T-helper 17 cell (primary cell): ENCODE measurements at places on chromosomes 1 and 21. TPM values are rescaled to one million over a fixed set of nuclear protein-coding genes. Genes with fewer than 3 reads are reported as not detected.

DNA sequence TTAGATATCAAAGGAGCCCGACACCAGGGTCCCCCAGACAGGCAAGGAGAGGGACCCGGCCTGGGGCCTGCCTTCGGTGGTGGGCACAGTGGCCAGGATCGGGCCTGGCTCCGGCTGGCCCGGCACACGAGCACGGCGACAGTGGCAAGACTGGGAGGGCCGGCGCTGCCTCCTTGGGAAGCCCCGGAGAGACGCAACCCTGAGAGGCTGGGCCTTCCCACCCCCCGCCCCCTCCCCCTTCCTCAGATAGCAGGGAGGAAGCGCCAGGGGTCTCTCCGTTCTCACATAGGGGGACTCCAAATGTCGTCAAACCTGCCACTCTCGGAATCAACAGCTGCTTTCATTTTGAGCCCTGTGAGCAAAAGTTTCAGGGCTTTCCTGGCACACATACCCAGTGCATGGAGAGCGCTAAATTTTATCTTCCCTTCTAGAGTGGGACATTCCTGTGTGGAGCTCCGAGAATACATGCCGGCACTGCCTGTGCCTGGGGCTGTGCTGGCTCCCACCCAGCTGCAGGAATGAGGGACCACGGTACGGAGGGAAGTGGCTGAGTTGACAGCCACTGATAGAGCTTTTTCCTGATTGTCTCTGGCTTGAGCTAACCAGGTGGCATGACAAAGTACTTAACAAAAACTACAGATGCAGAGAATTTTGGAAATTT lies 62.4 kb downstream of the CD247 start:
- DNase-seq: no peak

DNA sequence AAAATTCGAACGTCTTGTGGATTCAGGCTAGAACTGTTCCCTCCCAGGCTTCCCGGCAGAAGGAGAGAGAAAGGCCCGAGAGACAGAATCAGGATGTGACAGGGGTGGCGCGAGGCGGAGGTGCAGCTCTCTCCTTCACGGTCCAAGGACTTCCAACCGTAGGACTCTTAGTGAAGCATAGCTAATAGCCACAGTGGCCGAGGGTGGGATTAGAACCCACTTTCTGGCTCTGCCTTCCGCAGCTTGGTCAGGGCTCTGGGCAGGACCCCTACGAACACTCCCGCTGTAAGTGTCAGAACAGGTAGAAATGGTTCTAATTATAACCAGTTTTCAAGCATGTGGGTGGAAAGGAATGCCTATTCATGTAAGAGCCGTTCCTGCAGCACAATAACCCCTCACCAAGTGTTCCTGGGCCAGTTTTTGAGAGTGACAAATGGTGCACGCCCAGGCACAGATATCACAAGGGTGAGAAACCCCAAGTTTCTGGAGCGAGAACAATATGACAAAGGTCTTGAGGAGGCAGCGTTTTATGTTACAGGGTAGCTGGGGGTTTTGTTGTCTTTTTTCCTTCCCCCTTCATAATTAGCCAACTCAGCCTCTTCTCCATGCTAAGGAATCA lies 86.4 kb downstream of the SYF2 start:
- no peak for DNase-seq

DNA sequence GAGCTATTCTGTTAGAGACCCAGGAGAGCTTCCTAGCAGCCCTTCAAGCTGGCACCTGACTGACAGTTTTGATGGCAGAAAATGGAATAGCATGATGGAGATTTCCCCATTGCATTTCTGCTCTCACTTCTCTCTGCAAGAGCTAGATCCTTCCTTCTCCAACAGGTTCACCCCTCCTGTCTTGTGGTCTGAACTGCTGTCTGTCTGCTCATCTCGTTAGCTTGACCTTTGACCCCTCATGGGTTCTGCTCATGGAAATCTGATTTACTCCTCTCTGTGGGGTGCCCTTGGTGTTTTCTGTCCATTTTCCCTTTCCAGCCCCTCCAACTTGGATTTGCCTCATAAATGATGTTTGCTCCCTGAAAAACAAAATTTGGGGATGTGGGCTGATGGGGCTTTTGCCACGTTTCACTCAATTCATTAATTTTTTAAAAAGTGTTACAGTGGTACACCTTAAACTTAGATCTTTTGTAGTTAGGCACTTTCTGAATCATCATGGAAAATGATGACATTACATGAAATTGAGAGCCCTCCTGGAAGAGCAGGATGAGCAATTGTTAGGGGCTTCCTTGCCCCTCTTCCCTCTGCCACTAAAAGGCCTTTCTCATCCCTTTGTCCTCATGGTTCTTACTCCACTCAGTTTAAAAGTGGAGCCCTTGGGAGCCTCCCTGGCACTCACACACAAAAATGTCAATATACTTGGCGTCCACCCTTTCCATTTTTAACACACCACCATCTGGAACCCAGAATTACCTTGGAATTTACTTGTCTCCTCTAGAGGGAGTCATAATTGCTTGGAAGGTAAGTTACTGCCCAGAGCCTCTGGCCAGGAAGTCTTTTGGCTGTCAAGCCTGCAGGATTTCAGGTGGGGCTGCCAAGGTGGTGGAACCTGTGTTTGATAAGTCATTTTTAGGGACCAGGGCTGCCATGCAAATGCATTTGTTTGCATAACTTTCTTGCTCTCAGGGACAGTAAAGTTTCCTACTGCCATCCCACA lies 31.9 kb upstream of the IL19 start:
- DNase-seq: no peak

DMBX1 gene
- total RNA-seq: not detected

GRCh38 chr1:231793893-231794292 lies 167.3 kb downstream of the DISC1 start:
- no peak for DNase-seq
